SK-MEL-5 (cell line): ENCODE measurements at places on chromosomes 3 and 15.

DNA sequence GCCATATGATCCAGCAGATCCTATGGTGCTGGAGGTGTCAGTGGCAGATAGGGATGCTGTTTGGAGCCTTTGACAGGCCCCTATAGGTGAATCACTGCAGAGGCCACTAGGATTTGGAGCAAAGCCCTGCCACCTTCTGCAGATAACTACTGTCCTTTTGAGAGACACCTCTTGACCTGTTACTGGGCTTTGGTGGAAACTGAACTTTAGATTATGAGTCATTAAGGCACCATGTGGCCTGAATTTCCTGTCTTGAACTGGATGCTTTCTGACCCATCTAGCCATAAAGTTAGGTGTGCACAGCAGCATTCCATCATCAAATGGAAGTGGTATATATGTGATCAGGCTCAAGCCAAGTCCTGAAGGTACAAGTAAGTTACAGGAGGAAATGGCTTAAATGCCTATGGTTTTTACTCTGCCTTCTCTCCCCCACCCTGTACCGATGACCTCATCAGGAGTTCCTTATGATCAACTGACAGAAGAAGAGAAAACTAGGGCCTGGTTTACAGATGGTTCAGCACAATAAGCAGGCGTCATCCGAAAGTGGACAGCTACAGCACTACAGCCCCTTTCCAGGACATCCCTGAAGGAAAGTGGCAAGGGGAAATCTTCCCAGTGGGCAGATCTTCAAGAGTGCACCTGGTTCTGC is 565.6 kb upstream of the AGTR1 start:
- DNase-seq: no peak

- DNase-seq: no peak
These were observed 33.4 kb upstream of the BNIP2 start for GRCh38 chr15:59722476-59722875.

DNA sequence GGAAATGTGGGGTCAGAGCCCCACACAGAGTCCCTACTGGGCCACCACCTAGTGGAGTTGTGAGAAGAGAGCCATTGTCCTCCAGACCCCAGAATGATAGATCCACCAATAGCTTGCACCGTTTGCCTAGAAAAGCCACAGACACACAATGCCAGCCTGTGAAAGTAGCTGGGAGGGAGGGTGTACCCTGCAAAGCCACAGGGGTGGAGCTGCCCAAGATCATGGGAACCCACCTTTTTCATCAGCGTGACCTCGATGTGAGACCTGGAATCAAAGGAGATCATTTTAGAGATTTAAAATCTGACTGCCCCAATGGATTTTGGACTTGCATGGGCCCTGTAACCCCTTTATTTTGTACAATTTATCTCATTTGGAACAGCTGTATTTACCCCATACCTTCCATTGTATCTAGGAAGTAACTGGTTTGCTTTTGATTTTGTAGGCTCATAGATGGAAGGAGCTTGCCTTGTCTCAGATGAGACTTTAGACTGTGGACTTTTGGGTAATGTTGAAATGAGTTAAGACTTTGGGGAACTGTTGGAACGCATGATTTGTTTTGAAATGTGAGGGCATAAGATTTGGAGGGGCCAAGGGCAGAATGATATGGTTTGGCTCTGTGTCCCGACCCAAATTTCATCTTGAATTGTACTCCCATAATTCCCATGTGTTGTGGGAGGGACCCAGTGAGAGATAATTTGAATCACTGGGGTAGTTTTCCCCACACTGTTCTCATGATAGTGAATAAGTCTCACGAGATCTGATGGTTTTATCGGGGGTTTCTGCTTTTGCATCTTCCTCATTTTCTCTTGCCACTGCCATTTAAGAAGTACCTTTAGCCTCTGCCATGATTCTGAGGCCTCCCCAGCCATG is 49.0 kb downstream of the CD200 start:
- DNase-seq: no peak

DNA sequence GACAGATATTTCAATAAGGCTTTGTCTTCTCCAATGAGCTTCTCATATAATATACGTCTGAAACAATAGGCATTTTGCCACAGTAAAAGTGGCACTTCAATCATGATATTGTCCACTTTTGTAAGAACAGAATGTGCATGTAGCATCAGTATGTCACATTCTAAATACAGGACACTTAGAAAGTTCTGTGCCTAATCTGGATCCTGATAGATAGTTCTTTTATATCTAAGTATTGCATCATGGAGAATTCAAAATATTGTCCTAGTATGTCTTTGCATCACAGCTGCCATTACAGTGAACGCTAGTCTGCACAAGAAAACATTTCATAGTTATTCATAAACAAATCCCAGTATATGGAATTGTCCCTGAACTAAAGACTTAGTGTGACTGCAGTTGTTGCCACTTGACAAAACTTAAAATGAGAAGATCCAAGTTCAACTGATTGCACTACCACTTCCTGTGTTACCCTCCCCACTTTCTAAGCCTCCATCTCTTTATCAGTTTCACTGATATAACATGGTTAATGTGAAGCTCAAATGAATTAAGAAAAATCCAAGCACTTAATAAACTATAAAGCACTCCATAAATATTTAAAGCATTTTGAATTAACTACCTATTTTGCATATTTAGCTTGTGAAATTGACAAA is 19.6 kb downstream of the LRRFIP2 start:
- DNase-seq: no peak

- DNase-seq: no peak
These were observed 265.4 kb downstream of the CGGBP1 start for GRCh38 chr3:87793337-87793877.

DNA sequence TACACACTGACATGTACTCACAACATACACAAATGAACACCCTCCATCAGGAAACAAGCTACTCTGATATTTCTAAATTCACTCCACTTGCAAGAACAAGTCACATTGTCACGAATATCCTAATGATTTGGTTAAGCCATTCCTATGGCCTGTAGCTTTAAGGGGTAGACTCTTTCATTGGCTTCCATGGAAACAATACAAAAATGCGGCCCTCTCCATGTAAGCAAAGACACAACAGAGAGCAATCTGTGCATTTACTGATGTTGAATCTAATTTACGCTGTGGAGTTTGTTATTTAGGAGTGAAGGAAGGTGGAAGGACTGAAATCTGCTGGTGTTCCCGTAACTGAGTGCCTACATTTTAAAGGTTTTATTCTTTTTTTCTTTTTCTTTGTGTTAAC is 114.5 kb downstream of the FMN1 start:
- no peak for DNase-seq

DNA sequence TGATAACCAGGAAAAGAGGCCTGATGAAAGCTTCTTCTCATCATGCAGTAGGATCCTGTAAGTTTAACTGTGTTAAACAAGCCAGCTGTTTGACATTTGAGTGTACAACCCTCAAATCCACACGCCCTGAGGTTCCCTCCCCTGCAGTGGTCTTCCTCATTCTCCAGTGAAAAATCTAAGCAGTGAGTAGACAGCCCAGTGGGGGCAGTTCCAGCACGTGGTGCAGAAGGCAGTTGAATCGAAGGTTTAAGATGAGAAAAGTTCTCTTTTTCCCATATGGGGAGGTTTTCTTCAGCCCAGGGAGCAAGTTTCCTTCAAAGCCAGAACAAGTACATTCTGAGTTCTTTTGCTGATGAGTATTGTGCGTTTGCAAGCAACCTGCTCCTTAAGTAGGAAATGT is 174.5 kb downstream of the NR2F2 start:
- DNase-seq: no peak

GRCh38 chr15:99614749-99615288 is 49.0 kb downstream of the MEF2A start:
- DNase-seq: no peak

- no peak for DNase-seq
These were observed 50.8 kb upstream of the CRTC3 start for GRCh38 chr15:90478846-90479481.

- no peak for DNase-seq
These were observed 261.0 kb downstream of the ADAMTSL3 start for GRCh38 chr15:83914906-83915305.

GRCh38 chr15:68909601-68910100 is 20.7 kb upstream of the SPESP1 start:
- no peak for DNase-seq

DNA sequence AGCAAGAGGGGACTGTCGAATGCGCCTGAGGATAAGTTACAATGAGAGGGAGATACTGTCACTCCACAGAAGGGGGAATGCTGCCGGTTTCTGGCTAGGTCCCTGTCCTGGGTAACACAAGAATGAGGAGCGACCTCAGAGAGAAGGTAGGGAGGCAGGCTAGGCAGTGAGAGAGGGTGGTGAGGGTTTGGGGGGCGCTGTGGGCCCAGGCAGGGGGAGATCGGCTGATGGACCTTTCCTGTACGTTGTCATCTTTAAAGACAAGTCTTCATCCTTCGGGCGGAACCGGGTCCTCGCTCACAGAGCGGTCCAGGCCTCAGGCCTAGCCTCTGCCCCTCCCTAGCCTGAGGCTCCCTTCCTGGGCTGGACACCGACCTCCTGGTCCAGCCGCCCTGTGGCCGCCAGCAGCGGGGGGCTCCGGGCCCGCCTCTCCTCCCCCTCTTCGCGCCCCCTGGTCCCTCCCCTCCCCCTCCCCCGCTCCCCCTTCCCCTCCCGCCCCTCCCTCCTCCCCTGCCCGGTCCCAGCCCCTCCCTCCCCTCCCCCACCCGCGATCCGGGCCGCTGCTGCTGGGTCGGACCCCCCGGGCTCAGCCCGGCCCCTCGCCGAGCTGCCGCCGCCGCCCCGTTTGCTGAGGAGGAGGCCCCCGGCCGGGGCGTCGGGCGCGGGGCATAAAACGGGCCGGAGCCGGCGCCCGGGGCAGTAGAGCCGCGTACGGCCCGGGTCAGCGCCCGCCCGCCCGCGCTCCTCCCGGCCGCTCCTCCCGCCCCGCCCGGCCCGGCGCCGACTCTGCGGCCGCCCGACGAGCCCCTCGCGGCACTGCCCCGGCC is at the start of gene CHRD:
CHRD (plus strand) TSS at position 697 of the 827 bp plus-strand sequence. CDS start 265 bp downstream, outside the sequence.
- no peak for DNase-seq
